ENCODE measurements at places on chromosomes 7 and 10. TPM values are rescaled to one million over a fixed set of nuclear protein-coding genes. Genes with fewer than 3 reads are reported as not detected.

GRCh38 chr10:17544465-17544864, 72.7 kb downstream of the HACD1 start:
- no peak for DNase-seq

ITGA8 gene
- total RNA-seq, result 1.7 TPM

SPDYE2B gene
- total RNA-seq, result not detected

GIMAP8 gene
- total RNA-seq, result 14.9 TPM

AKR1C1 gene
- total RNA-seq, result 39.6 TPM

GRCh38 chr10:115049960-115050359, 43.2 kb upstream of the ATRNL1 start:
- no peak for DNase-seq

DNA sequence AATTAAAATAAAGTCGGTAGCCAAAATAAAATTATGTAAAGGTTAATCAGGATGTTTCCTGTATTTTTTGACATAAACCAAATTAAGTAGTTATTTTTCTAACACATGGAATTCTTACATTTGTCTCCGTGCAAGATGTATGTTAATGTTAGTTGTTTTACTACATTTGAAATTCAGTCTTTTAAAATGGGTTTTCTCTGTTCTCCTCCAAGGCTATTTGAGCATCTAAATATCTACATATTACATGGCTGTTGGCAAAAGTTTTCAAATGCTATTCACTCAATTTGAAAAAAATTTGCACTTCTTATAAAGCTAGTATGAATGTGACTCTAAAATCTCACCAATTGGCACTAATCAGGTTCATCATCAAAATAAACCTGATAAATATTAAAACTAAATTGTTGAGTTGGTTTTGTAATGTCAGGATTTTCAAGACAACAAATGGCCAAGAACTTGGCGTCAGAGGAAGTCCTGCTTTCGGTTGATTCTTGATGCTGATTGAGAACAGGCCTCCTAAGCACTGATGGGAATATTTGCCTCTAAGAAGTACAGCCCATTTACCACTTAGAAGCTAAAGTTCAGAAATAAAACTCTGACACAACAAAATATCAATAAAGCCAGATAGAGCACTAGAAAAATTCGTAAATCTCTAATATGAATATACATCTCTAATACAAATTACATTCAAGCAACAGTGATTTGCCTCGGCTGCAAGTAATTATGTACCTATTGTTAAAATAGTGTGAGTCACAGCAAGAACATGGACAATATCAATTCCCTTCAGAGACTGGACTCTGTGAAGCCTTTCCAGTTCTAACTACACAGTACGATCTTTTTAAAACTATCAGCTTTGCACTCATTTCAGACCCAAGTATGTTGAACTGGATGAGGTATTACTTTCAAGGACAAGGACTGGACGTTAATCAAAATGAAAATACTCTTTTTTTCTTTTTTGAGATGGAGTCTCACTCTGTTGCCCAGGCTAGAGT, 733.1 kb upstream of the C7orf33 start:
- no peak for DNase-seq

DNA sequence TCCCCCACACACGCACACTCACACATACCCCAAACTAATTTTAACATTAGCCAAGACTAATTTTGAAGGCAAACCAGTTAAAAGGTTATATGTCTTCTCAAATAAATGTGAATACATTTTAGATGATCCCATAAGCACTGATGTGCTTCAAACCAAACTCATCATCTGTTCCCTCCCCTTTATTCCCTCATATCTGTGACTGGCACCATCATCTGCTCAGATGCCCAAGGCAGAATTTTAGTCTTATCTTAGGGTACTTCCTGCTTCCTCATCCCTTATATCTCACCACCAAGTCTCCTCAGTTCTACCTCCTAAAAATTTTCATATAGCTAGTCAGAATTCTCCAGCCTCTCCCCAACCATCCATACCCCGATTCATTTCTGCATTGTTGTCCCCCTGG, 80.4 kb downstream of the UPF2 start:
- no peak for DNase-seq

DNA sequence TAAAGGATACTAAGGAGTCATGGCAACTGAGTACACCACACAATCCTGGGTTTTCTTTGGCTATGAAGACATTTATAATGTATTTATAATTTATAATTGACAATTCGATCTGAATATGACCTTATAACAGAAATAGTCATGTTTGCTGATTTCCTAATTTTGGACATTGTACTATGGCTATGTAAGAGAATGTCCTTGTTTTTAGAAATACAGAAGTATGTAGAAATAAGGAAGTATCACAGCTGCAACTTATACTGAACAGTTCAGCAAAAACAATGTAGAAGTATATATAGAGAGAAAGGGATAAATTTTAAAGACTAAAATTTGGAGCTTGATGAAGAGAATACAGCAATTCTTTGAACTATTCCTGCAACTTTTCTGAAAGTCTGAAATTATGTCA, 32.6 kb downstream of the PRLHR start:
- no peak for DNase-seq

OGDHL gene
- total RNA-seq, result 1.9 TPM

ELMO1 gene
- total RNA-seq, result 13.8 TPM

DNA sequence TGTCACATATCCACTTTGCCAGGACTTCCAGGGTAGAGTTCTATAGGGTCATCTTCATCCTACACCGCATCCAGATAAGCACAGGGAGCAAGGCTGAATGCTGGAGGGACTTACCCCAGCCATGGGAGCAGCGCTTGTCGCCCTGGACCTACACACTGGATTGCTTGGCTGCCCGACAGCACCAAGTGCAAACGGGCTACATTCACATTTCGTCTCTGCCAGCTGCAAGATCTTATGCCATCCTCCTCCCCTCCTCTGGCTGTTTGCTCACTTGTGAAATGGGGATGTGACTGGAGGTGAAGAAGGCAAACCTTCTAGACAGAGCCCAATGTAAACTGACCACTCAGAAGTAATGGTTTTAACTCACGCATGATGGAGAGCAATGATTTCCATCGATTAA, 1.0 kb downstream of the DDC start:
- DNase-seq, result no peak

- peak; percentile 76 for DNase-seq
Measured at GRCh38 chr10:89283936-89284475, 17.8 kb upstream of the IFIT2 start.

- no peak for DNase-seq
Measured at GRCh38 chr10:3233486-3233990, 61.0 kb upstream of the PITRM1 start.

PTPRN2 gene
- total RNA-seq, result 1.6 TPM
